MCF 10A (cell line): ENCODE measurements at places on chromosomes 13 and 19. TPM values are rescaled to one million over a fixed set of nuclear protein-coding genes. Genes with fewer than 3 reads are reported as not detected.

DNA sequence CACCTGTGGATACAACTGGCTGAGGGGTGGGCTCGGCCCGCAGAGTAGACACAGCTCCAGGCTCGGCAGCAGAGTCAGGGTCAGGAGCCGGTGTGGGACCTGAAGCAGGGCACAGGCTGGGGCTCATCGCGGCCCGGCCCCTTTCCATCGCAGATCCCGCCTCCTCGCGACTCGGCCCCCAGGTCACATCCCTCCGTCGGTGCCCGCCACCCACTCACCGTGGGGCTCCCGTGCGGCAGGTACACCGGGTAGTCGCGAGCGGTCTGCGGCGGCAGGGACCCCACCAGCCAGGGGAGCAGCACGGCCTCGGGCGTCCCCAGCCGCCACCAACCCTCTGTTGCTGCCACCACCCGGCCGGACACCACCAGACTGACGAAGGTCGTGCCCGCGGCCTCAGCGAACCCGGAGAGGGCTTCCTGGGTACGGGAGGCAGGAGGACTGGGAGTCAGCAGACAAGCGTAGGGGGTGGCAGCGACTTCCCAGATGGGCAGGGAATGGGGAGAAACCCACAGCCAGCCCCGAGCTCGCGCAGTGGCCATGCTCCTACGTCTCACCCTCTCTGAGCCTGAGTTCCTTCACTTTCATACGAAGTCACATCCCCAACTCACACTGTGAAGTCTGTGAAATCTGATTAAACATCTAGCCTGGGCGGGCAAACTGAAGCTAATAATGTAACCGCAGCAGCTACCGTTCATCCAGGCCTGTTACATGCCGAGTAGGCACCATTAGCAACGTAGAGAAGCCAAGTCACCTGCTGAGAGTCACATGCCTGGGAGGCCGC is 3.7 kb downstream of the FUZ start:
- H3K36me3 ChIP-seq = peaks cover 20% of the 10 kb centered on the region
- H3K27ac ChIP-seq = no peak overlapping the region
- peaks cover 12% of the 10 kb centered on the region for H3K4me1 ChIP-seq
- no peak overlapping the region for H3K4me3 ChIP-seq

GRCh38 chr13:34767778-34768177 is 174.3 kb upstream of the NBEA start:
- no peaks in the 10 kb centered on the region for H3K36me3 ChIP-seq
- H3K4me1 ChIP-seq = no peaks in the 10 kb centered on the region
- no peak for DNase-seq

Gene KLF2
- total RNA-seq = 3.3 and 3.8 TPM in 2 replicates

Gene PRR20D
- total RNA-seq = not detected in 2 replicates
